ENCODE measurements at places on chromosomes 13 and 19.

DNA sequence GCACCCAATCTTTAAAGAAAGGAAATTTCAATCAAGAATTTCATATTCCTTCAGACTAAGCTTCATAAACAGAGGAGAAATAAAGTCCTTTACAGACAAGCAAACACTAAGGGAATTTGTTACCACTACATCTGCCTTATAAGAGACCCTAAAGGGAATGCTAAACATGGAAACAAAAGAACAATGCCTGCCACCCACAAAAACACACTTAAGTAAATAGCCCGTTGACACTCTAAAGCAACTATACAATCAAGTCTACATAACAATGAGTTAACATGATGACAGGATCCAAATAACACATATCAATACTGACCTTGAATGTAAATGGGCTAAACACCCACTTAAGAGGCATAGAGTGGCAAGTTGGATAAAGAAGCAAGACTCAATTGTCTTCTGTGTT, 1056.9 kb upstream of the ATXN8OS start:
- no peak for DNase-seq

DNA sequence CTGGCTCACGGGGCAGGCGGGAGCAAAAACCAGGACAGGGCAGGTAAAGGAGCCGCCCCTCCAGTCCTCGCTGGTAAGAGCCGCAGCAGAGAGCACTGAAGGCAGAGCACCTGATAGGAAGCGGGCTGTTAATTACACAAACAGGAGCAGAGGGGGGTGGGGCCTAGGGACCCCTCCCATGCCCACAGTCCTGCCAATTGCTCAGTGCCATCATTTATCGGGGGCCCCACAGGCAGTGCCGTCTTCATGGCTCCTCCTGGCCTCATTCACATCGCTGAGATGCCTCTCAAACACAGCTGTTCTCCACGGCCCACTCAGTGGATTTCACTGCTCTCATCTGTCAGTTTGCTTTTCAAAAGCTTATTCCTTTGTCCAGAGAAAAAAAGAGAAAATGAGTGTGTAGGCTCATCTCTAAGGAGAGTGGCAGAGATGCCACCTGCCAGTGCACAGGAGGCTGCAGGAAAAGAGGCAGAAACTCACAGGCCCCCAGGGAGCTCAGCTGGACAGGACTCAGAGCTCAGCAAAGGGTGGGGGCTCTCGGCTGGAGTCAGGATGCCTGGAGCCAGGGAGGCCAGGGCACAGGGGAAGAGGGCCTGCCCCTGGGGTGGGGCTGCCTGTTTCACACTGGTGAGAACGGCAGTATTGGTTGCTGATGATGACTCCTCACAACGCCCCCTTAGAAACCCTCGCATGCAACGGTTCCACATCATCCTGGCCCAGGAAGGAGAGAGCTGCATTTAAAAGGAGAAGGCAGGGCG, 174.6 kb downstream of the COL4A1 start:
- no peak for DNase-seq

DNA sequence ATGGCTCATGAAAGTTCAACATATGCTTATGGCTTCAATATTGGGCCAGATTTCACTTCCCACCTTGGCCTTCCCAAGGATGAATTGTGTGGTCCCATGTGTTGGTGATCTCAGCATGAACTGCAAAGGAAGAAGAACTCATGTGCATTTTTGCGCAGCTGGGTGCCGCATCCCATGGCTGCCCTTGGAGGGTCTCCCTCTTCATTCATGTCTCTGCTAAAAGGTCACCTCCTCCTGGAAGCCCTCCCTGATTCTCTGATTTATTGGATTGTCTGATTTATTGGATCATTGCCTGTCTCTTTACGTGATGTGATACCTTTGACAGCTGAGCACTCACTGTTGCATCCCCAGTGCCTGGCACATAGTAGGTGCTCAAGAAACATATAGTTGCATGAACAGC, 1.7 kb upstream of the CYP4F8 start:
- DNase-seq: no peak

- no peak for DNase-seq
These were observed 15.2 kb downstream of the SUGP1 start for GRCh38 chr19:19305066-19305465.

- DNase-seq: no peak
These were observed 18.4 kb upstream of the KPNA3 start for GRCh38 chr13:49810567-49811526.

Data from PC-9 (cell line).